Activated CD4-positive, alpha-beta T cell treated with anti-CD3 and anti-CD28 coated beads, Interleukin-10, Interleukin-2, amounts not matched to agents 100 ng/mL and 50 ng/mL, durations not matched to agents 16 hours and 8 hours (primary cell): ENCODE measurements at places on chromosomes 13 and 19.

- no peak for DNase-seq
These were observed 344.0 kb downstream of the MTUS2 start for GRCh38 chr13:29164116-29164515.

DNA sequence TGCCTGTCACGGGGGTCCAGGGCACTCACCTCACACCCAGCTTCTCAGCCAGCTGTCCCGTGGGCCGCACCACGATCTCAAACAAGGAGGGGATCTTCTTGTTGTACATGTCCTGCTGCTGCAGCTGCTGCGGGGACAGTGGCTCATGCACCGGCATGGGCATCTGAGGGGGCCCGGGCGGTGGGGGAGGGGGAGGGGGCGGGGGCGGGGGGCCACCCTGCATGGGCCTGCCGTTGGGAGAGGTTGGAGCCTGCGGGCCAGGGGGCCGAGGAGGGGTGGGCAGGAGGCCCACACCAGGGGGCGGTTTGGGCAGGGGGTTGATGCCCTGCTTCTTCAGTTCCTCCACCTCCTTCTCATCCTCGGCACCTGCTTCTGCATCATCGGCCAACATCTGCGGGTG, 23.9 kb upstream of the TMEM160 start:
- DNase-seq: no peak

DNA sequence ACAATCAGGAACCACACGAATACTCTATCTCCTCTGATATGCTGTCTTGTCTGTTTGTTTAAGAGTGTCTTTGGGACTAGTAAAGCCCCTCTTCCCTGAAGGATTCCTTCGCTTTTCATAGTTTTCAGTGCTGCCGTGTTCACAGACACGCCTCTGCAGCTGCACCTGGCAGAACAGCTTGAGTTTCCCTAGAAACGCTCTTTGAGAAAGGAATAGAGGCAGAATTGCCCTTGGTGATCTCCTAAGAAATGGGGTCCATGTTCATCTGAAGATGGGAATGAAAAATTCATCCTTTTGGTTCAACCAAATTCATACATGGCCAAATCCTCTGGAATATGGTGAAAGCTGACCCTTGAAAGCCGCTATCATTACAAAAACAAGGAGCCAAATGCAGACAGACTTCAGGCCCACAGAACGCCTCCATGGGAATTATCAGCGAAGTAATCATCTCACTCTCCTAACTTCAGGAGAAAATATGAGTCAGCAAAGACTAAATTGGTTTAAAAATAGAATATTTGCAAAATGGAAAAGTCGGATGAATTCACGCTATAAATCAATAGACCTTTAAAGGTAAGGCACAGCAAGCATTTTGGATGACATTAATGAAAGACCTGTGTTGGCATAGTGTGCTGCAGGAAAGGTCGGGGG, 5.5 kb downstream of the SACS start:
- DNase-seq: no peak

- no peak for DNase-seq
These were observed 38.3 kb upstream of the C13orf46 start for GRCh38 chr13:114012141-114012540.

DNA sequence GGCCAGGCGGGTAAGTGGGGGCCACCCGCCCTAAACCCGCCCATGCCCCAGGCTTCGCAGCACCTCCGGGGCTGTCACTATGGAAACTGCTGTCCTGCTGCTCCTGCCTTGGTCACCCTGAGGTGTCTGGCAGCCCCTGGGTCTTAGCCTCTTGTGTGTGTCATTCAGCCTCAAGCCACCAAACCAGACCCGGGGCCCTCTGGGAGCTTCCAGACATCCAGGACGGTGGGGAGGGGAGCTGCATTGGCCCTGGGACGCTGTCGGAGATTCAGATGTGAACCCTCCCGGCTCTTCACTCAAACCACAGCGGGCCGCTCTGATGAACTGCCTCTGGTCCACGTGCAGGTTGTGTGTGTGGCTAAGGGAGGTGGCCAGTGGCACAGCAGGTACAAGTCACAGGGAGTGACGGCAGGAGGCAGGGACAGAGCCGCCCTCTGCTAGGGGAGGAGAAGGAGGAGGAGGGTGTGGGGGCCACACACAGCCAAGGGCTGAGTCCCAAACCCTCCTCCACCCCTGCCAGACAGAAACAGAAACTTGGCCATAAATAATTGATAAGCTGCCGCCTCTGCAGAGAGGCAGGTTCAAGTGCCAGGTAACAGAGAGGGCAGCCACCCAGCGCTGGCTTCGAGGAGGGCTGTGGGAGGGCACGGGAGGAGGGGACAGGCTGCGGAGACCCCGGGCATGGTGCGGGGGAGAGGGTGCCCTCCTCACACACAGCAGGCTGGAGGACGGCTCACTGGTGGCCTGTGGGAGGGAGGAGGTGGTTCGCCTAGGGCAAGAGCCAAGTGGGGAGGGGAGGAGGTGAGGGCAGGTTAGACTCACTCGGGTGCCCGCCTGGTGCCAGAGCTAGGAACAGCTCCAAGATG, 8.0 kb downstream of the NANOS3 start:
- DNase-seq: no peak

- DNase-seq: no peak
These were observed 8.7 kb upstream of the IZUMO2 start for GRCh38 chr19:50171752-50172151.

GRCh38 chr13:40502236-40502635, 164.2 kb downstream of the FOXO1 start:
- DNase-seq: no peak

DNA sequence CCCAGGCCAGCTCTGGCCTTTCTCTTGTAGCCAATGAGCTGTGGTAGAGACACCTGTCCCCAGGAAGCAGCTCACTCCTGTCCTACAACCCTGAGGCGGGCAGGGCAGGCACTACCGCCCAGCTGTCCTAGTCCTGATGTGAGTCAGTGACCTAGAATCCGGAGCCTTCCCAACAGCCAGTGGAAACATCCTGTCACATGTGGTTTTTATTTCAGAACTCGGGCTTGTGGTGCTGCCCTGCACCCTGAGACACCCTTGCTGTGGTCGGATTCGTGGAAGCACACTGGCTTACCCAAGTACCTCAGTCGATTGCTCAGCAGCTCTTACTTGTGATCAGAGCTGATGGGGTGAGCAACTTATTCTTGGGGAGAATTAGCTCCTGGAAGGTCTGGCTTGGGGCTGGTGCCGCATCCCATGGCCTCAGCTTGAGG, 83.6 kb upstream of the ARHGEF7 start:
- DNase-seq: peak; percentile 74

- DNase-seq: no peak
These were observed 33.1 kb upstream of the ZNF331 start for GRCh38 chr19:53504885-53505284.

- DNase-seq: no peak
These were observed 741.1 kb downstream of the DIAPH3 start for GRCh38 chr13:59422646-59423045.

GRCh38 chr19:14107581-14108461, 9.7 kb downstream of the PRKACA start:
- DNase-seq: no peak

GRCh38 chr13:98974053-98974452, 3.8 kb downstream of the DOCK9 start:
- no peak for DNase-seq
